ENCODE measurements at places on chromosomes 5 and 9.

DNA sequence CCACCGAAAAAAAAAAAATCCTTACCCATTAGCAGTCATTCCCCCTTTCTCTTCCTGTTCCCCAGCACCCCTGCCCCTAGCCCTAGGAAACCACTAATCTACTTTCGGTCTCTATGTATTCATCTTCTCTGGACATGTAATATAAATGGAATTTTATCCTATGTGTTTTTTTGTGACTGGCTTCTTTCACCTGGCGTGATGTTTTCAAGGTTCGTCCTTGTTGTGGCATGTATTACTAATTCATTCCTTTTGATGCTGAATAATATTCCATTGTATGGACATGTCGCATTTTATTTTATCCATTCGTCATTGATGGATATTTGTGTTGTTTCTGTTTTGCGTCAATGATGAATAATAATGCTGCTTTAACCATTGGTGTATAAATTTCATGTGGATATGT, 42.8 kb upstream of the SH3GL2 start:
- no peak for DNase-seq

- DNase-seq = no peak
These were observed 11.4 kb downstream of the OTULIN start for GRCh38 chr5:14675865-14676300.

DNA sequence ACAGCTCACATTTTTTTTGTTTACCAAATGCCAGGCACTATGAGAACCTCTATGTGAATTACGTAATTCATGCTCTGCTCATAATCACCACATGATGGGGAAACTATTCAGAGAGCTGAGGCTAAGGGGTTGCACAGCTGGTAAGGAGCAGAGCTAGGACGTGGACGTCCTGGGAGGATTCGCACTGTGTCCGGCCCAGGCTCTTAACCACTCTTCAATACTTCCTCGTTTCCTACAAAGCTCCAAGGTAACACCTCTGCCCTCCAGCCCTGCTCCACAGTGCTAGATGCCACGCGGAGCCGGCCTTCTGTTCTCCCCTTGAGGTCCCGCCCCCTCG, 8.7 kb downstream of the PHF19 start:
- DNase-seq = no peak

DNA sequence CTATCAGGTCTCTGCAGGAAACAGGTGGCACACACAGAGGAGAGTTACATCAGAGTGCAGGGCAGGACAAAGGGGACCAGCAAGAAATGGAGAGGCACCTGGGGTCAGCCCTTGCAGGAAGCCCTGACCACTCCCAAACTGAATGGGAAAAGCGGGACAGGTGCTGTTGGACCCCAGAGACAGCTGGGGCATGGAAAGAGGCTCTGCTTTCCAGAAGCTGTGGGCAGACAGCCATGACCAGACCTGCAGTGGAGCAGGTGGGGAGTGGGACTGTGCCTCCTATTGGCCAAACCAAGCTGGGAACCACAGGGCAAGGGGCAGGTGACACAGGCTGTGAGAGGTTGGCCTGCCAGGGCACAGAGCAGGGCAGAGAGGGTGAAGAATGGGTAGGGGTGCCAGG, 125.8 kb downstream of the BOD1 start:
- DNase-seq = no peak

GRCh38 chr5:100026606-100027005, 508.6 kb upstream of the FAM174A start:
- DNase-seq = no peak

DNA sequence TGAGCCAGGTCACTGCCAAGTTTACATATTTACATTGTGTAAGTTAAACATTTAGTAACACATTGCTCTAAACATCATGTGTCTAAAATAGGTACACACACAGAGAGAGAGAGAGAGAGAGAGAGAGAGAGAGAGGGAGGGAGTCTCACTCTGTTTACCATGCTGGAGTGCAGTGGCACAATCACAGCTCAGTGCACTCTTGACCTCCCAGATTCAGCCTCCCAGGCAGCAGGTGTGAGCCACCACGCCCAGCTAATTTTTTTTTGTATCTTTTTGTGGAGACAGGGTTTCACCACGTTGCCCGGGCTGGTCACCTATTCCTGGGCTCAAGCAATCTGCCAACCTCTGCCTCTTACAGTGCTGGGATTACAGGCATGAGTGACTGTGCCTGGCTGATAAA, 1045.3 kb downstream of the TLE1 start:
- DNase-seq = no peak

DNA sequence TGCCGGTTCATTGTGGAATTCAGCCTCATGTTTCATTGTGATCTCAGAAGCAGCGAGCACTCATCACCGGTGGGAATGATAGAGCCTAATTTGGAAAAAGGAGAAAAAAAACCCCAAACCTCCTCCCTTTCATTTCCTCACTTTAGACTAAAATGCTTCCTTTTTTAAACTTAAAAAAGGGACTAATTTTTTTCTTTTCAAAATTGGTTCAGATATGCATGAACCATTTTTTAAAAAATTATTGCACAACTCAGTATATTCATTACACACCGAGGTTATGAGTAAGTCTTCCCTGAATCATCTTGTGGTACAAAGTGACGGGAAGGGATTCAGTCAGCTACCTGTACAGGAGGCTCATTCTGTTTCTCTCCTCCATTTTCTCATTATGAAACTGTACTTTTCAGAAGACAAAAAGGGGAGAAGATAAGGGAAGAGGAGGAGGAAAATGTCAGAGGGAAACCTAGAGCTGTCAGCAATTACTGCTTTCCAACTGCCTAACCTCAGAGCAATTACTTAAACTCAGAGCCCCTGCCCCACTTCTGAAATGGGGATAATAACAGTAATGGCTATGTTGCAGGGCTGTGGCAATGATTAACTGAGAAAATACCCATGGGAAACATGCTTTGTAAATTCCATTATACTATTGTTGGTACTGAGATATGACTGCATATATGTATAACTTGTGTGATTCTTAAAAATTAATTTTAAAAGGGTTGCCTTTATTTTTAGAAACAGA, 24.0 kb downstream of the GALNT10 start:
- DNase-seq = no peak

- no peak for DNase-seq
These were observed 8.5 kb upstream of the CSNK1A1 start for GRCh38 chr5:149559706-149560105.
